SK-N-SH (cell line): ENCODE measurements at places on chromosomes 11 and 22.

GRCh38 chr11:102266099-102266498, 51.2 kb upstream of the BIRC3 start:
- no peak for DNase-seq

DNA sequence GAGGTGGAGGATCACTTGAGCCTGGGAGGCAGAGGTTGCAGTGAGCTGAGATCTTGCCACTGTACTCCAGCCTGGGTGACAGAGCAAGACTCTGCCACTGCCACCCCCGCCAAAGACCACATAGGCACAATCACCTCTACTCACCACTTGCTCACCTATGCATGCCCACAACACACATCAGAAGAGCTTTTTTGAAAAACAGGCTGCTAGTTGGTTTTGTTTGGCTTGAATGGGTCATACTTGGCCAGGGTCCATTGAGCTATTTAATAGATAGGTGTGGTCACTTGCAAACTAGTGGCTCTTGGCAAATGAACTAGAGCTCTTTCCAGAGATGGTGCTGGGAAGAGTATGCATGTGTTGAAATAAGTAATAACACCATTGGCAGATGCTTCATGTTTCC, 80.1 kb downstream of the EMSY start:
- DNase-seq, result no peak

GRCh38 chr11:65786786-65787636, at the start of gene OVOL1:
Gene OVOL1, plus strand, starts transcription at chr11:65787063. Its CDS starts 311 bp downstream, at chr11:65787374.
- peak; percentile 64 for DNase-seq

DNA sequence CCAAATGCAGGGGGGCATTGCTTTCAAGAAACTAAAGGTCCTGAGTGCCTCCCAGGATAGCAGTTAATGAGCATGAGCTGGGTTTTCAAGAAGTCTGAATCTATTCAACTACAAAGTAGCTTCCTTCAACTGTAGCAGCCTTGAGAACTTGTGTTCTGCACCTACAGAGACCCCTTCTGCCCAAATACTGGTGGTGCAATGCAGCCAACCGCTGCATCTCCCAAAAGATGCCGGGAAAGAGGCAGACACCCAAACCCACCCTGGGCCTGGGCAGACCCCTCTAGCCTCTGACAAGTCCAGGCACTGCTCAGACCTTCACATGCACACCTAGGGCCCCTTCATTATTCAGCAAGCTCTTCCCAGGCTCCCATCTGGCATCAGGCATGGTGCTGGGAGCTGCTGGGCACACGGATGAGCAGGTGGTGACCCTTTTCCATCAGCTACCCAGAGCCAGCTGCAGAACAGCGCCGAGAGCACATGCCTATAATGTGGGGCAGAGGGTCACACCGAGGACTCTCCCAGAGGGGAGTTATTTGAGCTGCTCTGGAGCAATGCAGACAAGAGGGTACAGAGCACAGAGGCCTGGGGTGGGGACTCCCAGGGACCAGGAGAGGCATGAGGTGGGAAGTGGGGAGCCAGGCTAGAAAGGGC, 44.9 kb upstream of the ETS1 start:
- peak; percentile 67 for DNase-seq

DNA sequence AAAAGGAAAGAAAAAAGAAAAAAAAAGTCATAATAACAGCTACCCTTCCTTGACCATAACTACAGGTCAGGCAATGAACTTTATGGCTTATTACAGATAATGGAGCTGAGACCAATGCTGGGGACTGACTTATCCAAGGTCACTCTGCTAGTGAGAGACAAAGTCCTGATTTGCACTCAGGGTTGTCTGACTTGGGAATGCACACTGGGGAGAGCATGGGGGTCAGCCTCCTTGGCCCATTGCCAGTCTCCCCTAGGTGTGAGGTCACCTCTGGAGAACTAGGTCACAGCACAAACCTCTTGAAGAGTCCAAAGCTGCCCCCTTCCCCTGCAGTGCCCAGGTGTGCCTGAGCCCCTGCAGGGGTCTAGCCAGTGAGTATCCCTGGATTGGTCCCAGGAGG, 5.3 kb upstream of the CDC42EP1 start:
- peak; percentile 16 for DNase-seq

DNA sequence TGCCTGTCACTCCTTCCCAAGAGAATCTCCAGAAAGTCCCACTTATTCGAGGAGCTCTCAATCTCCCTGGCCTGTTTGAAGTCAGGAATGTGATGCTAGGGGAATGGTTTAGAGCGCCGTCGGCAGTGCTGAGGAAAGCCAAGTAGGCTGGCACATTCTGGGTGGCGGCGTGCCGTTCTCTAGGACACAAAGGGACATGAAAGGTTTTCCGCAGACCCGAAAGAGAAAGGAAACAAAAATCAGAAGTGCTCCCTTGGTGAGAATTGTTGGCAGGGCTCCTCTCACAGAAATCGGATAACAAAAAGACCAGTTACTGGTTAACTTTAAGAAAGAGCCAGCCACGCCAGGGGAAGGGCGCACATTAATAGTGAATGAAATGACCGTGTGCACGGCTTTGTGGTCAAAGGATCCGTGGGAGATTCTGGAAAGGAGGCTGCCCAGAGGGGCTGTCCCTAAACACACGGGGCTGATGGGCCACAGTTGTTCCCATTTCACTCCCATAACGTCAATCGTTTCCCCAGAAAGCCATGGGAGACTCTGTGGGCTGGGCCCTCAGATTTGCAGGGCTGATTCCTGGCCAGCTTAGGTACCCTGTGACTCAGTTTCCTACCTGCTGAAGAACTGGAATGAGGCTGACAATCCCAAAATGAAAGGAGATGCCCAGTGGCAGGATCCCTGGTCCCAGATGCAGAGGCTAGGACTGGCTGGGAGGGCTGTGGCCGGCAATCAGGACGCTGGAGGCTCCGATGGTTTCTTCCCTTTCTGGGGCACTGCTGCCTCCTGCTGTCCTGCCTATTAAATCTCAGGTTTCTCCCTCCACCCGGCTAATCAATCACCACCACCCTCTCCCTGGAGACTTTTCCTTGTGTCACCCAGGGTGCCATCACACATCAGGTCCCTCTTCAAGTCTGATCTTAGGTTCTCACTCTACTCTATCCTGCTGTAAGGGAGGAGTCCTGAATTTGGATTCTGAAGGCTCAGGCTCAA, 82.3 kb downstream of the RCN1 start:
- peak; percentile 48 for DNase-seq

DNA sequence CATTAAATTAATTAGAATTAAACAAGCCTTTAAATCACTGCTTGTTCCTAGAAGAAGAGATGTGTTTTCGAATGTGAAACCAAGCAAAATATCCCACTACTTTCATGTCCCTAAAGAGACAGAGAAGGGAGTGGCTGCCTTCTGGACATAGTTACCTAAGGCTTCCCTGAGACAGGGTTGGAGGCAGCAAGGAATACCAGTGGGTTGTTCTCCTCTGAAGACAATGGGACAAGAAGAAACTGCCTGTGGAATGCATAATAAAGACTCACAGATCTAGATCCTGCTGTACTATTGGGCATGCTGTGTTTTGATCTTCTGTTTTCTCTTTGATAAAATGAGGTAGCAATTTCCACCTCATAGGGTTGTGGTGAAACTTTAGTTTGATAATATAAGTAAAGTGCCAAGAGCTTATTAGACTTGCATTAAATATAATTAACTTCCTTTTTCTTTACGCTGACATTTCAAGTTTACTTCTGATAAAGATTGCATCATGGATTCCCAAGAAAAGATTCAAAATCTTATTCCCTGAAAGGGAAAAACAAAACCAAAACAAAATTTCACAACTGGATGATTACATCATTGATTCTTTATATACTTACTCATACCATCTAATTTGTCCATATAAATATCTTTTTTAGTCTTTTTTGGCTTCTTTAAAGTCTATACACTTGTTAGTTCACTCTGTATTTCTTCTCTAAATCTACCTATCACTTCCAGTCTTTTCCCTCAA, 621.3 kb downstream of the ETS1 start:
- DNase-seq, result no peak

DNA sequence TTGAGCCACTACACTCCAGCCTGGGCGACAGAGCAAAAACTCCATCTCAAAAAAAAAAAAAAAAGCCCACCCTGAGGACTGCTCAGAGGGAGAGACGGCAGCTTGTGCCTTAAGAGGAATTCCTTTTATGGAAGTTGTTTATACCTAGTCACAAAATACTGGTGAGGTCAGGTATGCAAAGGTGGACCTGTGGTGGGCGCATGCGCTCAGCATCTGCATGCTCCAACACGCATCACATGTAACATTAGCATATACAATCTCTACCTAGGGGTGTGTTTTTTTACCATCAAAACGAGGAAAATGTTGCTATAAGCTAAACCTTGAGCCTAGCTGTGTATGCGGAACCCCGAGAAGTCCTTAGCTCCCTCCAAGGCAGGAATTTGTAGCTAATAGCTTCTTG, 6.8 kb upstream of the SART1 start:
- no peak for DNase-seq

DNA sequence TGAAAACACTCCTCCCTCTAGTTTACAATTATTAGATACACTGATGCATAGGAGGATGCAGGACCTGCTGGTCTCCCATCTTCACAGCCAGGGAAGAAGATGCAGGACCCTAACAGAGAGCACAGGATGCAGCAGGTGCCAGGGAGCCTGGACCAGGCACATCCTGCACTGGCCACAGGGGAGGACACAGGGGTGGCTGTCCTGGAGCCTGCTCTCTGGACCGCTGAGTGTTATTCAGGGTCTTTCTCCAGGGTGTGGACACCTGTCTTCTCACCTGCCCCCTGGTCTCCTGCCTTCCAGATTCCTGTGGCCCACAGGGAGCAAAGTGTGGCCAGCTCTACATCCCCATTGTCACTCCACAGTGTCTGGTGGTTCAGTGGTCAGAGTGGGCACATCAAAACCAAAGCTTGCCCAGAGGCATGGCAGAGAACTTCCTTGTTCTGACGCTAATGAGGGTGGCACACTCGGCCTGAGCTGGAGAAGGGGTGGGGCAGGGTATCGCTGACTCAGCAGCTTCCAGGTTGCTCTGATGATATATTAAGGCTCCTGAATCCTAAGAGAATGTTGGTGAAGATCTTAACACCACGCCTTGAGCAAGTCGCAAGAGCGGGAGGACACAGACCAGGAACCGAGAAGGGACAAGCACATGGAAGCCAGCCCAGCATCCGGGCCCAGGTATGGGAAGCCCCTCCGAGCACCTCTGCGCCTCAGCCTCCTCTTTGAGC, at the start of gene APOBEC3A:
APOBEC3A (plus strand) TSS at position 564 of the 725 bp plus-strand sequence; CDS start at position 647, 83 bp downstream.
- DNase-seq, result no peak

DNA sequence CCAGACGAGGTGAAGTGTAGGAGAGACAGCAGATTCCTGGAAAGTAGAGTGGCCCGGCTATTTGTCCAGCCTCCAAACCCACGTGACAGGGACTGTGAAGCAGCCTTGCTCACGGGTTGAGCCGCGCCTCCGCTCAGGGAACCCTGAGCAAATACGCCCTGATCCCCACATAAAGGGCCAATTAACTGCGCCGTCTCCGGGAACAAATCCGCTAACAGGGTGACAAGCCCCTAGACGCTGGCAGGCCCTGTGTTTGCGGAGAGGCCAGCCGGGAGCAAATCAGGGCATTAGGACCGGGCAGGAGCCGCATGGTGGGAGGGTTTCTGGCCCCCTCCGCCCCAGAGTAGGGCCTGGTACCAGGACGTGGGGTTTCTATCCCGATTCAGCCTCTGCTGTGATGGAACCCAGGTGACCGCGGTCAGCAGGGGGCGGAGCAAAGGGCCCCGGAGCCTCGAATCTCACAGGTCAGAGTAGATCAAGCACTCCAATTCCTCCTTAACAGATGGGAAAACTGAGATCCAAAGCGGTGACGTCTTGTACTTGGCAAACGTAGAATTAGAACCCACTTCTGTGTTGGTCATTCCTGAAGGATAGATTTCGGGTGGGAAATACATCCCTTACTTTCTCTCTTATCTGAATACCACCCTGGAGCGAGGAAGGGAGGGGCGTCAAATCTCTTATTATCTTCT, 2.0 kb upstream of the ROBO3 start:
- peak; percentile 63 for DNase-seq

- DNase-seq, result no peak
Measured at GRCh38 chr11:68471360-68472340, 11.1 kb downstream of the PPP6R3 start.

- DNase-seq, result no peak
Measured at GRCh38 chr11:9955391-9955790, 291.5 kb downstream of the SWAP70 start.

DNA sequence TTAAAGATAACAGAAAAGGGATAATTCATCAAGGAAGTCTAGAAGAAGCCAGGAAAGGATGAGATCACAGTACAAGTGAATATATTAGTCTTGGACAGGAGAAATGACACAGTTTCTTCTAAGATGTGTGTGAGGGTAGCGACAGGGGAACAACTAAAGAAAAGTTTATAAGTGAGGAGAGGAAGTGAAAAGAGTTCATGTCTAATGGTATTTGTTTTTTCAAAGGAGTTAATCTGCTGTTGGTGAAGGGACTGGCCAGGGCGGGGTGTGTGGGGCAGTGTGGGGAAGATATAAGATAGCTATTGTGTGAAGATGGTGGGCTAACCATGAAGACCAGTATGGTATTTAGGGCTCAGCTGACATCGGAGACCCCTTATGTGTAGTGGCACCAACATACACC, 7.6 kb upstream of the PPFIBP2 start:
- no peak for DNase-seq

- DNase-seq, result no peak
Measured at GRCh38 chr22:44266796-44267760, 45.7 kb downstream of the SHISAL1 start.

- no peak for DNase-seq
Measured at GRCh38 chr11:20178976-20179375, 18.7 kb upstream of the DBX1 start.

- DNase-seq, result no peak
Measured at GRCh38 chr11:96221244-96222070, 121.5 kb downstream of the MAML2 start.

GRCh38 chr11:130894322-130895025, 21.8 kb downstream of the SNX19 start:
- DNase-seq, result peak; percentile 57

DNA sequence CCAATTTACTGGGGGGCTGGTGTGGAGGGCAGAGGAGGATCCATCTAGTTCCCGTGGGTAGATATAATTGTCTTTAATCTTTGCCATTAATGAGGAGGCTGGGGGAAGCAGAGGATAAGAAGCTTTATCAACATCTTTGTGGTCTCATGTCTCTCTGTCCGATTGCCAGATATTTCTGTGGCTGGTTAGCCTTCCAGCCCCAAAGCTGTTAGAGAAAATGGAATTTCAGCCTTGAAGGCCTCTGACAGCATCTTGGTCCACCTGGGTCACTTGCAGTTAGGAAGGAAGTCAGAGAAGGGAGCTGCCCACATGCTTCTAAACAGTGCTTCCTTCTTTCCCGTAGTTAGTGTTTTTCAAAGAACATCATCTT, 56.9 kb downstream of the ABTB2 start:
- no peak for DNase-seq

DNA sequence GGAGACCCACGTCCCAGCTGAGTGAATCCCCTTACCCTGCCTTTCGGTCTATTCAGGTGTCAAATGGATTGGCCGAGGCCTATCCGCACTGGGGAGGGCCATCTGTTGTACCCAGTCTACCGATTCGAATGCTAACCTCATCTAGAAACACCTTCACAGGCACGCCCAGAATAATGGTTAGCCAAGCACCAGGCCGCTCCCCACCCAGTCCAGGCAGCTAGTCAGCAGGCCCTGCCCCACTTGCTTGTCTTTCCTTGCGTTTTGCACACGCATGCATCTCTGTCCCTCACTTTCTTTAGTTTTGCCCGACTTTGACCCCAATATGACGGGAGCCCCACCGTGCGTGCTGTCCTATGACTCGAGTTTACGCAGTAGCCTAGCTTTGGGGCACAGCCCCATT, 31.7 kb downstream of the PARVB start:
- no peak for DNase-seq

GRCh38 chr22:48923996-48924395, 903.7 kb downstream of the BRD1 start:
- DNase-seq, result no peak

GRCh38 chr11:6692128-6692527, 9.0 kb upstream of the MRPL17 start:
- DNase-seq, result no peak

GRCh38 chr22:27489178-27489675, 312.3 kb downstream of the MN1 start:
- peak; percentile 54 for DNase-seq
